ENCODE measurements at places on chromosomes 7 and 10. TPM values are rescaled to one million over a fixed set of nuclear protein-coding genes. Genes with fewer than 3 reads are reported as not detected.

Gene AKR1C4
- not detected for total RNA-seq

Gene CALHM3
- not detected for total RNA-seq

Gene CHN2
- total RNA-seq = 6.3 TPM

Gene EPHB4
- total RNA-seq = 21.4 TPM

Gene GALNT11
- total RNA-seq = 65.7 TPM
